Activated CD4-positive, alpha-beta memory T cell treated with anti-CD3 and anti-CD28 coated beads, Interleukin-2, amount 10 ng/mL, durations not matched to agents 7 days and 5 days (primary cell): ENCODE measurements at places on chromosomes 13 and 19. TPM values are rescaled to one million over a fixed set of nuclear protein-coding genes. Genes with fewer than 3 reads are reported as not detected.

RASAL3 gene
- total RNA-seq = 174 TPM

TMED1 gene
- 15.7 TPM for total RNA-seq

SIAH3 gene
- 0.03 TPM for total RNA-seq

FFAR3 gene
- total RNA-seq = 0.78 TPM

ZNF570 gene
- 5.0 TPM for total RNA-seq

PTGIR gene
- total RNA-seq = 5.6 TPM

TGFB1 gene
- 236 TPM for total RNA-seq

SCGB2B2 gene
- total RNA-seq = 0.58 TPM

METTL21C gene
- total RNA-seq = not detected

CYP2S1 gene
- 1.6 TPM for total RNA-seq

EFNA2 gene
- total RNA-seq = not detected

ZNF136 gene
- total RNA-seq = 11.0 TPM

ZNF544 gene
- 47.5 TPM for total RNA-seq

CCDC122 gene
- 0.73 TPM for total RNA-seq

POLR2I gene
- total RNA-seq = 47.3 TPM

MRPL57 gene
- 18.2 TPM for total RNA-seq

LIPE gene
- 37.2 TPM for total RNA-seq

CYP4F2 gene
- not detected for total RNA-seq

LILRA2 gene
- total RNA-seq = not detected

CILP2 gene
- total RNA-seq = 0.08 TPM

CAPN12 gene
- total RNA-seq = 22.9 TPM

EBI3 gene
- total RNA-seq = 4.0 TPM

CYP4F12 gene
- not detected for total RNA-seq

CCNE1 gene
- 24.8 TPM for total RNA-seq

ATP1A3 gene
- total RNA-seq = 1.2 TPM

PDE4C gene
- total RNA-seq = 0.13 TPM
